ENCODE measurements at places on chromosomes 11 and 22.

DNA sequence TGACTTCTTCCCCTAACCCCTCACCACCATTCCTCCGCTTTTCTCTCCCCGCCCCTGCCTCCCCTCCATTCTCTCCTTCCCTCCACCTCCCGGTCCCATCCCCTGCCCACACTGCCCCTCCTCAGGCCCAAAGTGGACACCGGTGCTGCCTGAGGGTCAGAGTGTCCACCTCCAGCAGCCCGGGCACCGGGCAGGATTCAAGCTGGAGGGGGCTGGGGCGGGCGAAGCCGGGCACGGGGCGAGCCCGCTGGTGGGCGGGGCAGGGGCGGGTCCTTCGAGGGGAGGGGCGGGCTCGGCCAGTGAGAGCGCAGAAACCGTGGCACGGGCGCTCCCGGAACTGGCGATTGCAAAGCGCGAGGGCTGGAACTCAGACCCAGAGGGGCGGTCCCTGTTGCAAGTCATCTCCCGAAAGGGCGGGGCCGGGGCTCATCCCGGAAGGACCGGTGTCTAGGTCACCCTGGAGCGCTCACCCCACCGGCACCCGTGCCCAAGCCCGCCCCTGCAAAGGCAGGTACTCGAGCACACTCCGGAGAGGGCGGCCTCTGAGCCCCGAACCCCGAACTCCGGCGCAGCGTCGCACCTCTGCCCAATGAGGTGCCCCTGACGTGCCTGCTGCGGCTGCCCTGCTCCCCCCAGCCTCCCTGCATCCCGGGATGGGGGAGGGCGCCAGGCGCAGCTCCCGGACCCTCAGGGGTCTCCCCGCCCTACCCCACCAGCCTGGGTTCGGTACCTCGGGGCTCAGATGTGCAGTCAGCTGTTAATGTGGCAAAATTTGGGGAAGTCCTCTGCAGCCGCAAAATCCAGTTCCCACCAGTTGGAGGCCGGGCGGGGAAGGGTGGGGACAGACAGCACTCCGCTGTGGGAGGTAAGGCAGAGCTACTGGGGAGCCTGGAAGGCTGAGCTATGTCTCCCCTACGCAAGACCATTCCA, 16.5 kb upstream of the CDKN1C start:
- peak; percentile 98 for DNase-seq

- DNase-seq, result peak; percentile 75
Measured at GRCh38 chr22:36065775-36066544, 37.3 kb upstream of the RBFOX2 start.

DNA sequence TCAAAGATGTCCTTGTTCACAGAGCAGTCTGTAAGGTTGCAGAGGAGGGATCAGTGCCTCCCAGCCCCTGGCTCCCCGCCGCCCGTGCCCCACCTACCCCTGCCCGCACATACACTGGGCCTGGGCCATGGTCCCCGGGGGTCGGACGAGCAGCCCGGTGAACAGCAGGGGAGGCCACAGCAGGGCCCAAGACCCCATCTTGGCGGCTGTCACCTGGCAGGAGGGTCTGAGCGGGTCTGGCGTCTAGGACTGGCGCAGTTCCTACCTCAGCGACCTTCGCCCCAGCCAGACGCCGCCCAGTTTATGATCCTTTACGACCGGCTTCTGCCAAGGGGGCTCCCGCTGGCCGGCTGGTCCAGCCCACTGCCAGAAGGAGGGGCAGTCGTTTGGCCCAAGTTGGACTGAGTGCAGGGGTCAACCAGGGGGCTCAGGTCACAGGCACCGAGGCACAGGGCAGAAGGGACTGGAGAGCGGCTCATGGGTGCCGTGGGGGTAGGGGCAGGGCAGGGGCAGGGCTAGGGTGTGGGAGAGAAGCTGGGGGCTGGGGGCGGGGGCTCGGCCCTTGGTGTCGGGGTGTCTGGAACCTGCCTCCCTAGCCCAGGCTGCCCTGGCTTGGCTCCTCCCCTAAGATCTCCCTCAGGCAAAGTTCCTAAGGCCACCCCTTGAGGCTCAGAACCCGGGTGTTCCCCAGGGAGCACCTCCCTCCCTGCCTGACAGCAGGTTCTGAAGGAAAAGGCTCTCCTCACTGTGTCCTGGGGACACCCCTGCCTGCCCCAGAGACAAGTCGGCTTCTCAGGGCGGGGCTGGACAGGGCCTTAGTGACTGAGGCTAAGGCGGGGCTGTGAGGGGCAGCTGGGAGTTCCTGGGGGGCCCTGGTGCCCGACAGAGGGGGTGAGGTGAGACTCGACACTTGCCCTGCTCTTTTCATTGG, at the start of gene CDHR5:
Gene CDHR5, minus strand, starts transcription at position 251 of the 931 bp plus-strand sequence. Its CDS starts 53 bp downstream, at position 198.
- no peak for DNase-seq

DNA sequence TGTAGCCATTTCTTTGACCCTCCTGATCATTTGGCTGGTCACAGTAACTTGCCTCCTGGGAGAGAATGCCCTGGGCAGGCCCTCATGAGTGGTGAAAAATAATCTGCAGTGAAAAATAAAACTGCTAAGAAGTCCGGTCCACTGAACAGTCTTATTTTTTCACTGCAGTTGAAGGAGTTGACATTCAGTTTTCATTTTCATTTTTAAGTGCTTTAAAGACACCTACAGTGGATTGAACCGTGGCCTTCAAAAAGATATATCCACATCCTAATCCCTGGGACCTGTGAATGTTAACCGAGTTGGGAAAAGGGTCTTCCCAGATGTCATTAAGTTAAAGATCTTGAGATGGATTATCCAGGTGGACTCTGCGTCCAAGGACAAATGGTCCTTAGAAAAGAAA, 153.6 kb upstream of the GRK3 start:
- no peak for DNase-seq

- DNase-seq, result no peak
Measured at GRCh38 chr11:109521571-109522086, 99.6 kb downstream of the C11orf87 start.

- DNase-seq, result no peak
Measured at GRCh38 chr11:93741882-93742226, 382 bp downstream of the C11orf54 start.

DNA sequence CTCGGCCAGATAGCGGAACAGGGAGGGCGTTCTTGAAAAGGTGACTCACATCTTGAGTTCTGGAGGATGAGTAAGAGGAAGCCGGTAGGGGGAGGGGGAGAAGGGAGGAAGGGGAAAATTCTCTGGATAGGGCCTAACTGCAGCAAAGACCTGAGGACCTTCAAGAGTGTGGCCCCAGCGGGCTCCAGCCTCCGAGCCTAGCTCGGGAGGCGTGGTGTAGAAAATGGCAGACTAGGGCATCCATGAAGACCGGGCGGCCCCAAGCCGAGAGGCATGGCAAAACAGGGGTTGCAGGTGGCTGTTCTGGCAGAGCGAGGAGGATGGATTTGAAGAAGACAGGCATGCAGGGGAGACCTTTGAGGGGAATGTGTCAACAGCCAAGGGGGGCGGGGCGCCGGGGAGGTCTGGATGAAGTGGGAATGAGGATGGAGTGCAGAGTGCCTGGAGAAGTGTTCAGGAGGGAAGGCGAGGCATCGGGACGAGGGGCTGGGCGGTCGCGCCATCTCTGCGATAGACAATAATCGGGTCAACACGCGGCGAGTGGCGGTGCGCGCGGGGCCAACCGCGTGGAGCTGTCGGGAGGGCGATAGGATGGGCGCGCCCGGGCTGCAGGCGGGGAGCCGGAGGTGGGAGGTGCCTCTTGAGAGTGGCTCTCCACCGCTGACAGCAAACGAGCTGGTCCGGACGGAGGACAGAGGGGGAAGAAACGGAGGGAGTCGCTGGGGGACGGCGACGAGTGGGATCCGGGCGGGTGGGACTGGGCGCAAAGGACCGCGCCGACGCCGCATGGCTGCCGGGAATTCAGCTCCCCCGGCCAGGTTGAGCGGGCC, 40.0 kb upstream of the CREB3L1 start:
- DNase-seq, result peak; percentile 87

GRCh38 chr11:116879800-116880625, 42.6 kb upstream of the APOA1 start:
- peak; percentile 62 for DNase-seq

- DNase-seq, result no peak
Measured at GRCh38 chr22:31870890-31871289, 73.4 kb upstream of the YWHAH start.

DNA sequence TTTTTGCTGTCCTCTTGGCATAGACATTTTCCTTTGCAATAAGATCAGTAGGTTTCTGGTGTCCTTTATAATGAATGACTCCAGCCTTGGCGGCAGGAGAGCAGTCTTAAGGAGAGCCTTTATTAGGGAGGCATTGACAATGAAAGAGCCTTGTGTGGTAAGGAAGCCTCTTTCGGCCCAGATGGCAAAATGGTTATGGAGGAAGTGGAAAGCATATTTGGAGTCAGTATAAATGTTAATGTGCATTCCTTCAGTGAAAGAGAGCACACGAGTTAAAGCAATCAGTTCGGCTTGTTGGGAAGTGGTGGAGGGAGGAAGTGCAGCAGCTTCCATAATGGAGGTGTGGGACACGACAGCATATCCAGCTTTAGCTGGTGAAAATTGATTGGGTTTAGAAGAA, 18.1 kb upstream of the ANO1 start:
- no peak for DNase-seq

DNA sequence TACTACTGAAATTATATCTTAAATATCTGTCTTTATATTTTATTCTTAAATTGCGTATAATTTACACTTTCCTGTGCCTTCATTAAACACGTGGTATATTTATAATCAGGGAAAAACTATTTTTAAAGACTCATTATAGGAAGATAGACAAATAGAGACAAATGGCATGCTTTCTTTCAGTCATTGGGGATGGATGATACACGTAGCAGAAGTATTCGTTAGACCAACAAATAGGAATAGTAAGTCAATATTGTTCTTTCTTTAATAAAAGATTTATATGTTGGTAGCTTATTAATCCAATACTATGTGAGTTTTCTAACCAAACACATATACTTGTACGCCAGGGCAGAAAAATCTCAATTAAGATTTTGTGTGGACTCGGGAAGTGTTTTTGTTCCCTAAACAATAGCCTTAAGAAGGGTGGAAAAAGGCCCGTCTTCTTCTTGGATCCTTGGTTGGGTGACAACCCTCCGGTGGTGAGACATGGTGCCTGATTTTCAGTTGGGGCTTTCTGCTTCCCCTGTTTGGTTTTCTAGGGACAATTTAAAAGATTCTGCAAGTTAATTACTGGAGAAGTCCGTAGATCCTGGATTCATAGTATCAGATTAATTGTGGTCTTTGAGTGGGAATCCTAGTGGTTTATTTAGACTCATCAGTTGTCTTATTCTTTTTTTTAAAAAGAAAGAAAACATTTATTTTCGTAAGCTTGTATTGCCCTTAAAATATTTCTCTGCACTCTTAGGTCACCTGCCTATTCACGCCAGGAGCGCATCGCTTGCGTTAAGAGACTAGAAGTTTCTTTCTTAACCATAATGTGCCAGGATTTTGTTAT, 83.5 kb upstream of the WNT7B start:
- no peak for DNase-seq

DNA sequence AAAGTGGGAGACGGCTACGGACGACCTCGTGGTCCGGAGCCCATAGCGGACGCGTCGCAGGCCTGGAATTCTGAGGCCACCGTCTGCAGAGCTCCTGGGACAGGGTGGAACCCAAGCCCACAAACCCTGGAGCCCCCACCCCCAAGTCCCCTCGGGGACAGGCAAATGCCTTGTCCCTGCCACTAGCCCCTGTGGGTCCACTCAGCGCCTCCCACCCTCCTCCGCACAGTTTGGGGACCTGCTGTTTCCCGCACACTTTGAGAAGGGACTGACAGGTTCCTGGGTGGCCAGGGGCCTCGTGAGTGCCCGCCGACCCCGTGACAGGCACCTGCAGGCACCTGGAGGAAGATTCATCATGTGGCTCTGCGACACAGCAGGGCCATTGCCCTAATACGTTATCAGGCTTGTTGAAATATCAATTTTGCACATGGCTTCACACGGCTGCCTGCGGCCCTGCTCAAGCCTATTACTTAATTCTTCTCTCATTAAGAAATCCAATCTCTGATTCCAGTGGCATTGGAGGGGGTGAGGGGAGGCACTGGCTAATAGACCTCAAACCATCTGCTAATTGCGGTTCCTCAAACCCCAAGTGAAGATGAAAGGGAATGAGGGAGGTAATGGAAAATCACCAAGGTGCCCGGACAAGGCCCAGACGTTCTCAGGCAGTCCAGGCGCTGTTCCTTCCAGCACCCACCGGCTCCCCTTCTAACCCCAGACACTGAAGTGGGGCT, 672.5 kb downstream of the BRD1 start:
- no peak for DNase-seq

DNA sequence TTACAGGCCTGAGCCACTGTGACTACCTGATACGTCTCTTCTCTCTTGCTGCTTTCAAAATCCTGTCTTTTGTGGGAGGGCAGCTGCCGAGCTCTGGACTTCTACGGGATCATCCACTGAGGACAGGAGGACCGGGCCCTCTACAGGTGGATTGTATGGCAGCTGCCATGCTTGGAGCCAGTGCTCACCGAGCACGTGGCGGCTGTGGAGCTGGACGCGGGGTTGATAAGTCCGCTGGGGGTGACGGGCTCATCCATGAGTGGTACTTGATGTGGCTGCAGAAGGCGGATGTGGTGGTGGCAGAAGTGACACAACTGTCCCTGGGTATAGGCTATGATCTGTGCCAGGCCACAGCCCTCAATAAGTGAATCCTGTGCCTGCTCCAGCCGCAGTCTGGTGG, 1.8 kb upstream of the CYP2D6 start:
- DNase-seq, result no peak

- DNase-seq, result peak; percentile 60
Measured at GRCh38 chr11:72430741-72431570, 3.4 kb downstream of the CLPB start.

- DNase-seq, result no peak
Measured at GRCh38 chr11:8717876-8718753, 35.5 kb downstream of the RPL27A start.

DNA sequence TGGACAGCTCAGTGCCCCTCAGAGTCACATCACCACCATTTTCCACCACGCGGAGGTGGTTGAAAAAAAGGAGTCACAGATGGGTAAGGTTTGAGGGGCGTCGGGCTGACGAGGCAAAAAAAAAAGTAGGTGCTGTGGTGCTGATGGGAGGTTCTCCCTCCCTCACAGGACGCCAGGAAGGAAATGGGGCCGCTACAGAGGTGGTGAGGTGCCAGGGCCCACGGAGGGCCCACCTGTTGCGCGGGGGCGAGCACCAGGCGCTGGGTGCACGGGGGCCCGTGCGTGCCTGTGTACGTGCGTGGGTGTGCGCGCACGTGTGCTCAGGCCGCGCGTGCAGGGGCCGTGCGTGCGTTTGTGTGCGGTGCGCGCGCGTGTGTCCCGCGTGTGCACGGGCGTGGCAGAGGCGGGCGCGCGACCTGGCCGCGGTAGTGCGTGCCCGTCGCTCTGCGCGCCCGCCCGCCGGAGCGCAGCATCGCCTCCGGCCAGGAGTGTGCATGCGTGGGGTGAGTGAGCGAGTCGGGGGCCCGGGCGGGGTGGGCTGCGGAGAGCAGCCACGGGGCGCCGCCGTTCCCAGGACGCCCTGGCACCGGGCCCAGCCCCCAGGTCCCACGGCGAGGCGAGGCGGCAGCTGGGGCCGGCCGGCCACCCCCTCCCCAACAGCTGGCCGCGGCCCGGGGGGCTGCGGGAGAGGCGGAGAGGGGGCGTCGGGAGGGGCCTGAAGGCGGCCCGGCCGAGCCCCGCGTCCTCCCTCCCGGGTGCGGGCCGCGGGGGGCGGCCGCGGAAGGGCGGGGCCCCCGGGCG, 2.8 kb downstream of the PDGFB start:
- no peak for DNase-seq
